ENCODE measurements at places on chromosomes 3 and 15.

DNA sequence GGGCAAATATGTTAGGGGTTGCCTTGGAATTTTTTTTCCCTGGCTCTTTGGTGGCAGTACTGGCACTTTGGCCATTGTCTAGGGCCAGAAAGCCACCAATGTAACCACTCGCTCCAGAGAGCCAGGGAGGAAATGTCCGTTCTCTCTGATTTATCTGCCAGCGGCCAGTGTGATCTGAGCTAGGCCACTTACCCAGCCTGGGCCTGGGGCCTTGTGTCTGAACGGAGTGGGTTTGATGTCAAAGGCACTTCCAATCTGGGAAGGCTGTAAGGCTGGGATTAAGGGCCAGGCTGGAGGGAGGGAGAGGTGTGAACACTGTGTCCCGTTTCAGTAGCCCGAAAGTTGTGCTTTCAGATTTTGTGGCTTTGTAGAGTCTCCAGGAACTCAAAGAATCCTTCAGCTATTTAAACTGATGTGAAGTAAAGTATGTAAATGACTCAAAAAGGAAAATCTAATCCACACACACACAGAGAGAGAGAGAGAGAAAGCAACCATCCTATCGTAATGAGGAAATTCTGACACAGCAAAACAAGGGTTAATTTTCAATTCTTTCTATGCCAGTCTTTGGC is 271.0 kb downstream of the PDZRN3 start:
- DNase-seq: no peak

- DNase-seq: no peak
These were observed 198.6 kb downstream of the KLF13 start for GRCh38 chr15:31525185-31525695.

DNA sequence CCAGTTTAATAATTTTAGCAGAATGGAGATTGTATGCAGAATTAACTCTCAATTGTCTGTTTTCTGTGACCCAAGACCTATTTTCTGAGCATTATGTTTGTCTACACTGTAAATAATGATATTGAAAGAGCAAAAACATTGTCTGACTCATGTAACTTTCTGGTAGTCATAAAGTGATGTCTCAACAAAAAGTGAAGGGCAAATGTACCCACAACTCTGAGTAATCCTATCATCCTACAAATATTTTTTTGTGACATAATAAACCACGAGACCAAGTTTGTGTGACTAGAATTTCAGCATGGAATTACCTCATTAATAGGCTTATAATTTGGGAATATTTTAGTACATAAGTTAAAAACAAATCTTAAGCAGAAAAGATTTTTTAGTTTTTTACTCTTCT is 15.4 kb upstream of the ABHD10 start:
- no peak for DNase-seq

GRCh38 chr15:77499087-77499760 is 78.5 kb downstream of the HMG20A start:
- no peak for DNase-seq

- DNase-seq: no peak
These were observed 136.9 kb upstream of the CFAP20DC start for GRCh38 chr3:59186725-59187124.

- no peak for DNase-seq
These were observed 19.4 kb upstream of the MRPS22 start for GRCh38 chr3:139324456-139324855.

- no peak for DNase-seq
These were observed 207.0 kb downstream of the NTRK3 start for GRCh38 chr15:88049506-88049905.

GRCh38 chr3:174120997-174121396 is 723.5 kb downstream of the NLGN1 start:
- DNase-seq: no peak

DNA sequence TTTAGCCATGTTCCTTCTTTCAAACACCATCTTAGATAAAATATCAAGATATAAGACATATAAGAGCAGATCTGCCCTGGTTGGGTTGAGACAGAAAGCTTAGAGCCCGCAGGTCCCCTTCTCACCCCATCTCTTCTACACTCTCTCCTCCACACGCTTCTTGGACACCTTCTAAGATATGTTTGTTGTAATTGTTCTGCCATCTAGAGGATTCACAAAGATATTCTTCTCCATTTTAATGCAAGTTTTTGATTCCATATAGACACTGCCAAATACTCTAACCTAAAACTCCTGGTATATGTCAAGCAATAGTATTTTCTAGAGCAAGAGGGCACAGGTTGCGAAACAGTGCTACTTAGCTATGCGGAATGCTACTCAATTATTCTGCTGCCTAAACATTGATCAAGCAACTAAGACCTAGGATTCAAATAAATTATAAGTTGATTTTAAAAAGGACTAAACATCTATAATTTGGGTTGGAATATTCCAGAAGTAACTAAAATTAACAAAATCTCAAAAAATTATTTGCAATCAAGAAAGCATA is 6.8 kb downstream of the CHRM5 start:
- no peak for DNase-seq

DNA sequence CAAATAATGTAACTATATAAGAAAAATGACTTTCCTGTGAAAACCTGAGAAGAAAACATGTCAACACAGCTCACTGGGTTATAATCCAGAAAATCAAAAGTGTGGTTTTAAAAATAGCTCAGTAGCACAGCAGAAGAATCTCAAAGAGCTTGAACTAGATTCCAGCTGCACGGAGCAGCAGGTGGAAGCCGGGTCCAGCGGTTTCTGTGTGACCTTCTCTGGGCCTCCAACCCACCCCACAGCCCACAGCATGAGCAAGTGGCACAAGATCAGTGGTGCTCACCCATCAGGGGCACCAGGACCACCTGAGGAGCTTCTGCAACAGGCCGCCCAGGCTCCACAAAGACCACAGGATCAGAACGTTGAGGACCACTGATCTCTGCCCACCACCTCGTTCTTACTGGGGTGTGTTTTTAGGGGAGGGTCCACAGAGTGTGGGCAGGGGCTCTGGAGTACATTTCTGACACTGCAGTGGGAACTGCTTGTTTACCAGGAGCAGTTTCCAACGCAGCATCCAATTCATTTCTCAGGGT is 23.2 kb downstream of the SLC41A3 start:
- DNase-seq: no peak

DNA sequence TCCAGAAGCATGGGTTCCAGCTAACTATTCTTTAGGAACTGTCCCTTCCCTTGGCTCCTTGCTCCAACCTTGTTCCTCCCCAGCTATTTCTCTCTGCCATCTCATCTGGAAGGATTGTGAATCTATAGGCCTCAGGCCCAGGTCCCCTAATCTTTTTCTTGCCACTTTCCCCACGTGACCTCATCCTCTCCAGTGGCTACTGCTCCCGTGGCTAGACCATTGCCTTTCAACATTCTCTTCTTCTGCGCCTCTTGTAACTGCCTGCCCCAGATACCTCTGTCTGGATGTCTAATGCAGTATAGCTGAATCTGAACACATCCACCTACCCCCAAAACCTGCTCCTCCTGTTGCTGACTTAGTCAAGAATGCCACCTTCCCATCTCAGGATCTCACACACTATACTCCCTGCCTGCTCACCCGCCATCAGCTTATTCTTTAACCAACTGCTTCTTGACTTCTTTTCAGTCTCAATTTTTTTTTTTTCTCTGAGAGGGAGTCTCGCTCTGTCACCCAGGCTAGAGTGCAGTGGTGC is 5.2 kb downstream of the GPX1 start:
- DNase-seq: no peak

DNA sequence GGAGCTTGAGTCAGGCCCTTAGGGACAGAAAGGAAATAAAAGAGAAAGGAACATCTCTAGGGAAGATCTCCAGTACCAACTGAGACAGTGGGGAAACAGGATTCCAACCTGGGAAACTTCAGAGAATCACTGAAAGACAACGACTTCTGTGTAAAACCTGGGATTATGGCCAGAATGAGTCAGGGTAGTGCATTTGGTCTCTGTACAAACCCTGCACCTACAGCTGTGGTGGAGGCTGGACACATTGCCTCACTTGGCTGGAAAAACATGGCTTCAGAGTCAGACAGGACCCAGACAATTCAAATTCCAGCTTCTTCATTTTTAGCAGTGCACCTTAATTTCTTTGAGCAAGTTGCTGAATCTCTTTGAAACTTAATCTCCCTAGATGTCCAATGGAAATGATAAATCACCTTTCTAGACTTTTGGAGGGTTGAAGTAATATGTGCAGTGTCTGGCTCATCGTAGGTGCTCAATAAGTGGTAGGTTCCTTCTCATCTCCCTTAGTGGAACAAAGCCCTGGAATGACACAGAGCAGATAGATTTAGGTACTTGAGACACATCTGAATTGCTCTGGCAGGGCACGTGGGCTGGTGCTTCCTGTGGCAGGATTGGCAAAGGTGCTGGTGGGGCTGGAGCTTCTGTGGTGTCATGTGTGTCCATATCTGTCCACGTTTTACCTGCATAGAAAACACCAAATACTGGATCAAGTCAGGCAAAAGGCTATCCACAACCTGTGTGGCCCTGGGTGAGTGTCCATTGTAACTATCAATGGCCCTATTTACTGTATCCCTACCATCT is 6.1 kb upstream of the CLSTN2 start:
- no peak for DNase-seq

GRCh38 chr3:156575641-156576040 is 20.7 kb upstream of the SSR3 start:
- no peak for DNase-seq

DNA sequence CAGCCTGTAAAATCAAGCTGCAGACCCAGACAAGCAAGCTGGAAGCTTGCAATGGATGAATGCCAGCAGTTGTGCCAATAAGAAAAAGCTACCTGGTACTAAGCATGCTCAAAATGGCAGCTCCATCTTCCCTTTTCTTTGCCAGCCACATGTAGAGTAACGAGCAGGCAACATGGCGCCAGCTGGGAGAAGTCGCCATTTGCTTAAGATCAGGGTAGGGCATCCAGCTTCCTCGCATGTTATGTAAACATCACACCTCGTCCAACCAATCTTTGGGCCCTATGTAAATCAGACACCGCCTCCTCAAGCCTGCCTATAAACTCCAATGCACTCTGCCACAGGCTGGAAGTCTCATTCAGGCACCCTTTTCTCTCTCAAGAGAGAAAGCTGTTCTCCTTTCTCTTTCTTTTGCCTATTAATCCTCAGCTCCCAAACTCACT is 973.9 kb downstream of the FHIT start:
- DNase-seq: no peak

DNA sequence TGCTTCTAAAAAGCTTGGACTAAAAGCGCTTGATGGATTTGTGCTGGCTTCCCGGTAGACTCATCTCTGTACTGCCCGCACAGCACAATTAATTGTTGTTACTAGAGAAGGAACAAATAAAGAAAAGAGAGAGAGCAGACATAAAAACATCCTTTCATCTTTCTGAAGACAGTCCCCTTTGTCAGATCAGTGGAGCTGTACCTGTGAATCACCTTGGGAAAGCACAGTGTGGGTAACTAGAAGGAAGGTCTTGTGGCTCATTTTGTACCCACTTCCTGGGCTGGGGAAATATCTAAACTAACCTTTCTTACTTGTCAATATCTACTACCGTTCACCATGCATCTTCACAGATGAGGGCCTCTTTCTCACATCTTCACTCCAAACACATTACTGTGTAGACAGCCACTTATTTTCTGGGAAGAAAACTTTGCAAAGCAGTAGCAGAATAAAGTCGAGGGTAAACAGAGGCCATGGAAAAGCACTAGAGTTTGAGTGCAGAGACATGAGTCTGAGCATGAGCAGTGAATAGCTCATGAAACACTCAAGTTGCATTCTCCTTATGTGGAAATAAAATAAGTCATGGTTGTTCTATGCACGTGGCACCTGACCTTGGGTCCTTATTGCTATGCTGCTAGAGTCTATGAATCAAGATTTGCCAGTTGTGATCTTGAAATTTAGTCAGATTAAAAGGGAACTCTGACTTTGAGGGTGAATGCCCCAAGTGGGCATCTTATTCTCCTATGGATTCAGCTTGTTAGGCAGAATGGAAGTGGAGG is 169.3 kb downstream of the LPP start:
- DNase-seq: no peak

DNA sequence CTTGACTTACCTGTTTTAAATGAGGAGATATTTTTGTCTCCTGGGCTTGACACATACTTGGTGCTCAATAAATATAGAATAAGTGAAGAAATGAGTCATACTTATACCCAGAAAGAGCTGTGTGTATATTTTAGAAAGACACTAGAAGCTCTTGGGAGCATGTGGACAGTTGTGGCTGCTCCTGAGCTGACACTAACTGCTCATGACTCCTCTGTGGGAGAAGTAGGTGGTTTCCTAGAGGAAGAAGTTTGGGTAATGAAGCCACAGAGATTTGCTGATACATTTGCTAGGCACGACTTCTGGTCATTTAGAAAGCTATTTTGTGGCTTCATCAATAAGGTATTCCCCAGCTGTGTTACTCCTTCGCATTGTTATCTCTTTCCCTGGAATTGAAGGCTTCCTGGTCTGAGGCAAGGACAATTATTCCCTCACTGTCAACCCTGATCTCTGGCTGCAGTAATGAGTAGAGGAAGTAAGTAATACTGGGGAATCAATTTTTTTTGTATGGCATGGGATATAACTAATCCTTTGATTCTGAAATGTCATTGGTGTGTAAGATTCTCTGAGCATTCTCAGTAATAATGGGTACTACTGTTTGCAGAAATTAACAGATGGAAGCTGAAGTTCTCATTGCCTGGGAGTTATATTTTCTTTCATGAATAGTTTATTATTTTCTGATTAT is 79.6 kb upstream of the DCBLD2 start:
- no peak for DNase-seq

DNA sequence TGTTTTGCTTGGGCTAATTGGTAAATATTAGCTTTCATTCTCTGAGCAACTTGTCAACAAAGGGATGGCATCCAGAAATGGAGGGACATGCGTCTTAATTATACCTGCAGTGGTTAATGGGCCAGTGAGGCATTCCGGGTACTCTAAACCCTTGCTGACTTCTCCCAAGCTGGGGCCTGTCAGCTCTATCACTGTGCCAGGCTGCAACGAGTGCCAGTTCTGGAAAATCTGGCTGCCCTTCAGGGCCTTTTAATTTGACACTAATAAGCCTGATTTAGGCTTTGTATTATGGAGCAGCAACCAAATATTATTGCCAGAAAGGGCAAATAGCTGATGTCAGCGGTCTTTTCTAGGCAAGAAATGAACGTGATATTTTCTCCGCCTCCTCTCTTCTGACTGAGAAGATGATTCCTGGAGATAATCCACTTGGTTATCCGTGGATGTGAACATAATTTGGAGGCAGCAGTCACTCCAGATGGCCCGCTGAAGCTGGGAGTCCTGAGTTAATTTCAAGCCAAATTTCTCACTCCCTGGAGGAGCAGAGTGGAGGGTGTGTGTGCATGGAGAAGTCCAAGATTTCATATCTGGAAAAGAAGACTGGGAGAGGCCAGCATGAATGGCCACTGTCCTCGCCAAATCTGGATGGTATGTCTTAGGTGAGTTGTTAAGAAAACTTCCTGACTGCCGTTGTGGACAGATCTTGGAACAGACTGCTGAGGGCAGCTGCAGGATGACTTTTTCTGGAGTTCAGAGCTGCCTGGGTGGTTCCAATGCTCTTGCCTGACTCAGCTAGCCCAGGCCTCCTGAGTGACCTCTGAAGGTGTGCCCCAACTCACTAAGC is 44.4 kb upstream of the PSMD6 start:
- DNase-seq: peak; percentile 29

DNA sequence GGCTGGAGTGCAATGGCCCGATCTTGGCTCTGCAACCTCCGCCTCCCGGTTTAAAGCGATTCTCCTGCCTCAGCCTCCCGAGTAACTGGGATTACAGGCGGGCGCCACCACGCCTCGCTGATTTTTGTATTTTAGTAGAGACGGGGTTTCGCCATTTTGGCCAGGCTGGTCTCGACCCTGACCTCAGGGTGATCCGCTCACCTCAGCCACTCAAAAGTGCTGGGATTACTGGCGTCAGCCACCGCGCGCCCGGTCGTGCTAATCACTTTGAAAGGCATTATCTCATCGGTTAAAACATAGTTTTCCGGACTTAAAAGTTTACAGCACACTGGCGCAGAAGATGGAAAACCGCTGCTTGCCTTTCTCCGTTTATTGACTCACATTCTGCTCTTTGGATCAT is 27.6 kb upstream of the MTHFS start:
- DNase-seq: no peak

Data from NCI-H1105 treated with DMSO at 0.1 percent for 48 hours (cell line).